ENCODE measurements at places on chromosomes 3 and 15.

DNA sequence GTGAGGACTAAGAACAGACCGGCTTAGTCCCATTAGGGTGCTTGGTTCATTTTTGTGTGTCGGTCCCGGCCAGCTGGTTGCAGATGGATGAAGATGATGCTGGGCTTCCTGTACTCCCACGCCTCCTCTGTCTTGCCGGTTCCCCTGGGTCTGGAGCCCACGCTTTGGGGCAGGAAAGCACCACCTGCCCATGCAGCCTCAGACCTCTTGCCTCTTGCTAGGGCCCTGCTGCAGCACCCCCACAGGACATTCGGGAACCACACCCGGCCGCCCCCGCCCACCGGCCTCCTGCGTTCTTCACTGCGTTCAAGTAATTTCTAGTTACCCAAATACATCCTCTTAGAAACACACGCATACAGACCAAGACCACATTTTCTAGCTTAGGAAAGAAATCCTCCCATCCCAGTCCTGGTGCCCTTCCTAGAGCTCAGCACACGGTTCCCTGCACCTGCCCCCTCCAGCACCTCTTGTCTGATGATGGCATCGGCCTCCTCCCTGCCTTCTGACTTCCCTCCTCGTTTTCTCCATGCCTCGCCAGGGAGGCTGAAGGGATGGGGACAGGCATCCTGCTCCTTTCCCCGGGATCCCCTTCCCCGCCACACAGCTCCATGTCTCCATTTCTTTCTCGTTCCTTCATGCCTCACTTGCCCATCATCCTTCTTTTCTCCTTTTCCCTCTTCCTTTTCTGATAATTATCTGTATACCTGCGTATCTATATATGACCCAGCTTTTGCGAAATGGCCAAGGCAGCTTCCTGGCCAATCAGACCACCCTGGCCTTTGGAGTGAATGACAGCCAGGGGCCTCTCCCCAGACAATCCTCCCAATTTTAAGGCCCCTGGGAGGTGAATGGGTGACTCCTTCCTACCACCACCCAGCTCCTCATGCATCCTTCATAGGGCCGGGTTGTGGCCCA is 30.9 kb downstream of the FAM3D start:
- no peak for ATAC-seq

DNA sequence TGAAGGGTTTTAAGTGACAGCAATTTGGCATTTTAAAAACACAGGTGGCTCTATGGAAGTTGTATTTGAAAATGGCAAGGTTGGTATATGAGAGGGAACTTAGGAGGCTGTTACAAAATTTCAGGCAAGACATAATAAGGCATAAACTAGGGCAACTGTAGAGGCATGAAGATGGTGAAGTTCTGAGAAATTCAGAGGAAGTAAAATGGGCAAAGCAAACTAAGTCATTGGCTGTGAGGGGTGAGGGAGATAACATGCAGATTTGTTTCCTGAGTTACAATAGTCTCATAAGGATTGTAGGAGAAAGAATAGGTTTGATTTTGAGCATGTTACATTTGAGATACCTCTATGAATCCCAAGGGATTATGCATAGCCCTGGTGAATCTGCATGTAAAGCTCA is 302.9 kb upstream of the ARHGEF26 start:
- peak; percentile 45 for ATAC-seq

DNA sequence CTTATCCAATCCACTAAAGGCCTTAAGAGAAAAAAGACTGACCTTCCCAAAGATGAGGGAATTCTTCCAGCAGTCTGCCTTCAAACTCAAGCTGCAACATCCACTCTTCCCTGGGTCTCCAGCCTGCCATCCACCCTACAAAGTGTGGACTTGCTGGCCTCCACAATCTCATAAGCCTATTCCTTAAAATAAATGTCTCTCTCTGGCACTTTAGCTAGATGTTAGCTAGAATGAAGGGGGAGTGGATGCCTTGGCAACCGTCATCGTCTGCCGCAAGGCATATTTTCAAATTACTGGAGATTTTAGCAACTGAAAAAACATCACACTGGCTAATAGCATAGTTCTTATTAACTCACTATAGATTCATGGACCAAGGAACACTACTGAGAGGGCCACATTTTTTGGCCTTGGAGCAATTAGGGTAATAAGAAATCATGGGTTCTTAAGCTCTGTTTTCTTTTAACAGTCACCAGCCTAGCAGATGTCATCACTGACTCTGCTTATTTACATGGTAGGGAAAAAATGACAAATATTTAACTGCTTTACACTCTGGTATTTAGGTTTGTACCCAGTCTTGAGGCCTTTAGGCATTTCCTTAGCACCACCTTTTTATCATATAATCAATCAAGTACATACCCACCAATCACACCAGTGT is 245.3 kb downstream of the MYRIP start:
- no peak for ATAC-seq

DNA sequence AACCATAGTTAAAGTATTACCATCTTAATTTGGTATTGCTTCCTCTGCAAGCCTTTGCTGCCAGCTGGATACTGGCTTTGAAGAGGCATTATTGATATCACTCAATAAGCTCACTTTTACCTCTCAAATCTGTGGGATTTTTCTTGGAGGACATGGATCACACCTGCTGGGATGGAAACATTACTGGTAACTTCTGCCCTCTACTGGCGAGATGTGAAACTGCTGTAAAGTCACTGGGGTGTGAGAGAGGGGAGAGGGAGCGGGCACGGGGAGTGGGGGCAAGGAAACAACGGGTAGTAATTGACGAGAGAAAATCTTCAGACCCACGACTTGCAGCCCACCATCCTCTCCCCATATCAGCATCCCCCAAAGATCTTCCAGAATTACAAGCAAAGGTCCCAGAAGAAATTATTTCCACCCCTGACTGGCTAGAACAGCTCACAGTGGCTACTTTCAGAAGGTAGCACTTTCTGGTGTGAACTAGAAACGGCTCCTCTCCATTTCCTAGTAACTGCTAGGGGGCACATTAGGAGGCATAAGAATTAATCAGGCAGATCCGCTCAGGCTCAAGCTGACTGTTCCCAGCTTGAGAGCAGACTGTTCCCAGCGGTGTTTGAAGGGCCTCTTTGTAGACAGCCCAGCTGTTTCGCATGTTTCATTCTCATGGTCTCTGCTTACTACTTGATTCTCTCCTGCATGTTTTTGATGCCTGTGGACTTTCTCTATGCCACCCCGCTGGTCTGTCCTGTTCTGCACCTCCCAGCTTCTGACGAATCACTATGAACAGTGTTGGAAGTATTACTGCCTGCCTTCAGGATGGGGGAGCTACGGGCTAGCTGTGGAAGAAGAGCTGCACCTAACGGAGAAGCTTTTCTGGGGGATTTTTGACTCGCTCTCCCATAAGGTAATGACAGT is 230.4 kb upstream of the CHRM5 start:
- no peak for ATAC-seq

DNA sequence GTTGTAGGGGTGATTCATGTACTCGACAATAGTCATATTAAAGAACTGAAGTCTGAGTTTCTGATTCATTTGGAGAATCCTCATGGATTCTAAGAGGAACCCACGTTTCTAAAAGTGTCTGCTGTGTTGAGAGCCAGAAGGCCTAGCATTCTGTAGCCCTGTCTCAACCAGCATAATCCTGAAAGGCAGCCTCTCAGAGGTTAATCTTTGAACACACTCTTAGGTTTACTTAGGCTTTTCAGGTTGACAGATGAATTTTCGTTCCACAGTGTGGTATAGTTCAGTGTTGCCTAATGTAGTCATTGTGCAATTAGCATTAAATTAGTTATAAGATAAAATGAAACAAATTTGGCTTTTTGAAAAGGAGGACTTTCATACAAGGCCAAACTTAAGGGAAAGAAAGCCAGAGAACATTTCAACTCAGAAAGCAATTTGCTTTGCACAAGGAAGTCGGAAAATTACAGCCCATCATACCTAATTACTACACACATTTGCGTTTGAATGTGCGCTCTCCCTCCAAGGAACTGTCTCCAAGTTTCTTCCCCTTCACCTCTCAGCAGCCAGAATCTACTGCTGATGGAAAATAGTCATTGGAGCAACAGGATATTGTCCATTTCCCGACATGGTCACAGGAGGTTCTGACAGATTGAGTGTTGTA is 42.0 kb downstream of the AGBL1 start:
- no peak for ATAC-seq

DNA sequence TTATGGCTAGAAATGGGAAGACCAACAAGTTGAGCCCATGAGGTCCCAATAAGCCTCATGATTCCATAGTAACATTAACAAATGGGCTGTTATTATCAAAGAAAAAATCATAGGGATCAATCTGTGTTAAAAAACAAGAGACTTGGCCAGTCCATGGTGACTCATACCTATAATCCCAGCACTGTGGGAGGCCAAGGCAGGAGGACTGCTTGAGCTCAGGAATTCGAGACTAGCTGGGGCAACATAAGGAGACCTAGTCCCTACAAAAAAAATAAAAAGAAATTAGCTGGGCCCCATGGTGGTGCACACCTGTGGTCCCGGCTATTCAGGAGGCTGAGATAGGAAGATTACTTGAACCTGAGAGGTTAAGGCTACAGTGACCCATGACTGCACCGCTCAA is 124.8 kb downstream of the DMXL2 start:
- ATAC-seq = no peak

GRCh38 chr3:57100046-57100695 is 39.7 kb downstream of the SPATA12 start:
- peak; percentile 69 for ATAC-seq

DNA sequence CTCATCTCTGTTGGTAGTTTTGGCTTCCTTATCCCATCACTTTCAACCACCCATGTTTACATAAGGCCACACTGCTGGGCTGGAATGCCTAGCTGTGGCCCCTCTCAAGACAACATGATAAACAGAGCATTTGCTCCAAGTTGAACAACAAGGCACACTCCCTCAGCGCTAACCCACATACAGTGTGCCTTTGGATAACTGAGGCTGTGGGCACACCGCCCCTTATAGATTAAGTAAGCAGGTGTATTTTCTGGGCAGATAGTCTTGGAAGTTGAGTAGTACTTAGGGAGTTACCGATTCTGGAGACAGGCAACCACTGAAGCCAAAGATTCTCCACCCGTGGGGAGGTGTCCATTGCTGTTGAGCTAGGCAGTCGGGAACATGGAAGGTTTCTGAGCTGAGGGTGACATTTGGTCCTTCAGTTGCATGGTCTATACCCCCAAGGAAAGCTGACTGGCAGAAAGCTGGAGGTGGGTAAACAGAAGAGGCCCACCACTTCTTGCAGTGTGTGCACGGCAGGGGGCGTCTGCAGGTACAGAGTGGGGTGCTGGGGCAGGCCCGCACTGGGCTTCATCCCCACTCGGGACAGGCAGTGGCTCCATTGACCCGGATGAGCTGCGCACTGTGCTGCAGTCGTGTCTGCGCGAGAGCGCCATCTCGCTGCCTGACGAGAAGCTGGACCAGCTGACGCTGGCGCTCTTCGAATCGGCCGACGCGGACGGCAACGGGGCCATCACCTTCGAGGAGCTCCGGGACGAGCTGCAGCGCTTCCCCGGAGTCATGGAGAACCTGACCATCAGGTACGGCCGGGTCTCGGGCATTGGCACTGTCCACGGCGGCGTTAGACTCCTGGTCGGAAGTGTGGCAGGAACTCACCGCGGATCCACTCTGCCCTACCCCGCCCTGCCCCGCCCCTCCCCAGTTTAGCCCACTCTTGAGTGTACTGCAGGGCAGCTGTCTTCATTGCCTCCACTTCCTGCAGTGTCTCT is 16.8 kb downstream of the NOX5 start:
- ATAC-seq = peak; percentile 70

DNA sequence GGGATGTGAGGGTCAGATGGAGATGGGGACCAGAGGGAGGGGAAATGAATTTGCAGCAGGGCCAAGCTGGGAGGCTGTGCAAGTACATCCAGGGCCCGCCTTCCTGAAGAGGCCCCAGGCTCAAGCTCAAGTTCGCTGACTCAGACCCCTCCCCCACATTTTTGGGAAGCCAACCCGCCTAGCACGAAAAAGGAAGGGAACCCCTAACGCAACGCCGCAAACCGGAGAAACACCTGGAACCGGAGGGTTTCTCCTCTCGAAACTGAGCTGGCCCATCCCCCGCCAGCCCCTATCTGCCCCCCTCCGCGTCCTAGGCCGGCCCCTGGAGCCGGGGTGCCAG is 624 bp downstream of the AP3B2 start:
- peak; percentile 2 for ATAC-seq

- no peak for ATAC-seq
Observed at GRCh38 chr3:16534640-16535262, 21.3 kb upstream of the RFTN1 start.

- ATAC-seq = peak; percentile 98
Observed at GRCh38 chr3:169999433-169999832, 32.8 kb downstream of the SEC62 start.

Measured in activated T-helper 17 cell treated with anti-CD3 and anti-CD28 coated beads, Interleukin-2, amount 50 U/mL, for 72 hours (primary cell).